ENCODE measurements at places on chromosomes 2 and 18.

GRCh38 chr2:202564226-202564625 lies 70.5 kb upstream of the FAM117B start:
- H3K4me3 ChIP-seq: no peak overlapping the region
- H3K27me3 ChIP-seq: no peaks in the 10 kb centered on the region
- no peak for DNase-seq
- no peak overlapping the region for H3K27ac ChIP-seq
- no peaks in the 10 kb centered on the region for H3K36me3 ChIP-seq

DNA sequence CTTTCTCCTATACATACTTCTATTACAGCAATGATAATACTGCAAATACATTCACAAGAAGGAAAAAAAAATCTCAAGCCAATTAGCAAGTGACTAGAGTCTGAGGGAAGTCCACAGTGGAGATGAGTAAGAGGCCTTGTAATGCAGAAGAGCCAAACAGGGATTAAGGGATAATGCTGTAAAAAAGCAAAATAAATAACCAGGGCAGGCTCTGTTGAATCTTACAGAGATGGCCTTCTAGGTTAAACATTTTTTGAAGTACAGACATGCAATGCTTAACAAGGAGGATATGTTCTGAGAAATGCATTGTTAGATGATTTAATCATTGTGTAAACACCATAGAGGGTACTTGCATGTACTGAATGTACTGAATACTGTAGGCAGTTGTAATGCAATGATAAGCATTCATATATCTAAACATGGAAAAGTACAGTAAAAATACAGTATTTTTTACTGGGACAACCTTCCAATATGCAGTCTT lies 122.1 kb upstream of the RMDN2 start:
- no peak overlapping the region for H3K27ac ChIP-seq
- no peak overlapping the region for H3K4me3 ChIP-seq
- no peaks in the 10 kb centered on the region for H3K27me3 ChIP-seq
- no peaks in the 10 kb centered on the region for H3K36me3 ChIP-seq

DNA sequence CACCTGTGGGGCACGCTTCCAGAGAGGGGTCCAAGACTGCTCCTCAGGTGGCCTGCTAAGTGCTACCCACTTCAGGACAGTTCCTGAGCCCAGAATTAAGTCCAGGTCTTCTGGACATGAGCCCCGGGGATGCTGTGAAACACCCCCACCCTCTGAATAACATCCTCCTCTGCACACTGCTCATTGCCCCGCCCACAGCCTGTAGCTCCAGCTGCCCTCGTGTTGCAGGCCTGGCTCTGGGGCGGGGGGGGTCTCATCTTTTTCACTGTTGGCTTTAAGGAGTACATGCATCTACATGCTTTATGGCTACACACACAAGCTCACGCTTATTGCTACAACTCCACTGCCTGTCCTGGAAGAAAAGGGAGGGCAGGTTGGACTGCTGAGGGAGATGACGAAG lies 92.8 kb downstream of the PTGR3 start:
- H3K27ac ChIP-seq: no peak overlapping the region
- DNase-seq: no peak
- H3K4me3 ChIP-seq: no peak overlapping the region
- no peaks in the 10 kb centered on the region for H3K4me1 ChIP-seq

DNA sequence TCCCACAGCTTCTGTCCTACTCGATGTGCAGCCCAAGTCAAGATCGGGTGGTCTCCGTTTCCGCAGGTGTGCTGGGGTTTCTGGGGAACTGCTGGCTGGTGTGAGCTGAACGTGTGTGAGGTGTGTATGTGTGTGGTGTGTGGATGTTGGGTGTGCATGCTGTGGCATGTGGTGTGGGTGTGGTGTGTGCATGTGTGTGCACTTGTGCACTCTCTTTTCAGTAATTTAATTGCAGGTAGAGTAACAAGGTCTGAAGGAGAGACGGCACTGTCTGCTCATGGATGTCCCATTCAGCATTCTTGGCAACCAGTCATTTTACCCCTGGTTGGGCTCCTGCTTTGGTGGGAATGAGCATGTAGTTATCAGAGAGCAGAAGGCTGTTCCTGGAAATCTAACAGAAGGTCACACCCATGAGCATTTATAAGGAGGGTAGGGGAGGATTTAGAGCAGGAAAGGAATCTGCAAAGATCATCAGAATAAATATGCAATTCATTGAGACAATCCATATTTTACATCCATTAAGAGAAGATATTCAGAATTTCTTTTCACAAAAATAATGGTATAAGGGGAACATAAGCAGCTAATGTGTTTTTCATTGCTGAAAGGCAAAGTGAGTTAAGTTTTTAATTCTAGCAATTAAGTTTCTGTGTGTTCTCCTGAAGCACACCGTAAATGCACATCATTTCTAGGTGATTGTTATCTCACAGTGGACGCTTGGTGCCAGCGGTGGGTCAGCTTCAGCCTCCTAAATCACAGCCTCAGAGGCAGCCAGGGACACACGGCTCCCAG lies 60.7 kb downstream of the ADI1 start:
- H3K36me3 ChIP-seq: peaks cover 44% of the 10 kb centered on the region
- no peak overlapping the region for H3K4me3 ChIP-seq
- DNase-seq: no peak
- H3K4me1 ChIP-seq: peaks cover 5% of the 10 kb centered on the region
- H3K27ac ChIP-seq: no peak overlapping the region

GRCh38 chr2:88190808-88191721 lies 20.9 kb downstream of the THNSL2 start:
- DNase-seq: no peak
- H3K4me1 ChIP-seq: peaks cover 24% of the 10 kb centered on the region
- H3K36me3 ChIP-seq: peaks cover 10% of the 10 kb centered on the region
- H3K27me3 ChIP-seq: peaks cover 40% of the 10 kb centered on the region
- no peak overlapping the region for H3K4me3 ChIP-seq

DNA sequence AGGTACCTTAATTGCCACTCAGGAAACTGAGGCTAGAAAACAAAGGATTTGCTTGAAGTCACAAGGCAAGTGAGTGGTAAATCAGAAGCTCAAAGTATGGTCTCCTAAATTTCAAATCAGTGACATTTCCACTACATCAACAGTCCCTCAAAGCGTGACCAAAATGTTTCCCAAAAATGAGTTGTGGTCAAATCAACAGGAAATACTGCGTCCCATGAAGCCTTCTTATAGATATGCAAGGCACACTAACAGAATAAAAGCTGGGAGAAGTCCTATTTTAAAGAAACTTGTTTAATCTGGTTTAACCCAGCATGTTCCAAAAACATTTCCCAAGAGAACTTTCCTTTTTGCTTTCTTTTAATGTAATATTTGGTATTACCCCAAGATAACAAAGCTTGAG lies 249.4 kb downstream of the EXOC6B start:
- H3K36me3 ChIP-seq: no peaks in the 10 kb centered on the region
- H3K27me3 ChIP-seq: no peaks in the 10 kb centered on the region
- DNase-seq: no peak
- H3K4me1 ChIP-seq: no peaks in the 10 kb centered on the region
- H3K4me3 ChIP-seq: no peak overlapping the region

DNA sequence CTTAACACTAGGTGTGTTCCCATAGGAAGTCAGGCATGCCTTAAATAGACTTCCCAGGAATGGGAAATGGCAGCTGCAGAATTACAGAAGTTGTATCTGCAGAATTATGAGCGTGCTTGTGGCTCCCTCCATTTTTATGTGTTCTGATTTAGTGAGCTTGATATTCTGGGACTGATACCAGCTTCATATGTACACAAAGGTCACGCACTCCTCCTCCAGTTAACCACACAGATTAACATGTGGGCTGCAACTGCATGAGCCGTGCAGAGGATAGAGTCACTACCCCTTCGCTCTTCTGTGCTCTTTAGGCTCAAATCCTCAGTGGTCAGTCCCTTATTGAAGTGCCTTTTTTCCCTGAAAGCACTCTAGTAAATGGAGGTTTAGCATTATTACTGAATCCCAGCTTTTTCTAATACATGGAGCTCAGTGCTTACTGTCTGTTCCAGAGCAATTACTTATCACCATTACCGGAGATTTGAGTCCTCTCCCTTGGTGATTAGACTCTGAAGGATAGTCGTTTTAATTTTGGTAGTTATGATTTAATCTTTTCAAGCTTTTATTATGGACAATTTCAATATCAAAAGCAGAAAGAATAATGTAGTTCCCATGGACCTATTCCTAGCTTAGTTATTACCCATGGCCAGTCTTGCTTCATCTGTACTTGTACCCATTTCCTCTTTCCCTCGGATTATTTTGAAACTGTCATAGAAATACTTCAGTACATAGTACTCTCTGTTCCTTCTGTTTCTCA lies 238.3 kb downstream of the PRKCE start:
- peak overlapping the region; percentile 77 for H3K27ac ChIP-seq
- peaks cover 96% of the 10 kb centered on the region for H3K4me1 ChIP-seq
- DNase-seq: peak; percentile 38
- peak overlapping the region; percentile 2 for H3K4me3 ChIP-seq
- H3K27me3 ChIP-seq: no peaks in the 10 kb centered on the region

DNA sequence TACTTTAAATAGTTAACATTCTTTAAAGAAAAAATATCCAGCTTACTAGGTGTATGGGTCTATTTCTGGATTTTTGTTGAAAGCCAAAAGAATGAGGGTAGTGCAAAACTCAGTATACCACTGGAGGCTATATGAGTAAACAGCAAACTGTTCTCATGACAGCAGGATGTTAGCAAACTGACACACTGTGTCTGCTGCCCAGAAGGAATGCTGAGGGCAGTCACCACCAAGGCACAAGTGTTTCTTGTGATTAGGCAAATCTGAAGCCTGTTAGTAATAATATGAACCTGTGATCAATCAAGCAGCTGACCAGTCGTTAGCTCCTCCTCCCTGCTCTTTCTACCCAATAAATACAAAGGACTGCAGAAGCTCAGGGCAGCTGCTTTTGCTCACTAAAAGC lies 50.5 kb upstream of the SULT1C3 start:
- no peaks in the 10 kb centered on the region for H3K4me1 ChIP-seq
- no peak for DNase-seq
- no peak overlapping the region for H3K27ac ChIP-seq
- H3K27me3 ChIP-seq: peaks cover 9% of the 10 kb centered on the region
- no peaks in the 10 kb centered on the region for H3K36me3 ChIP-seq

- H3K4me3 ChIP-seq: peak overlapping the region; percentile 78
- H3K36me3 ChIP-seq: no peaks in the 10 kb centered on the region
These were observed 839 bp upstream of the GPR148 start for GRCh38 chr2:130728007-130728454.

GRCh38 chr2:222646008-222646407 lies 9.9 kb downstream of the FARSB start:
- no peak overlapping the region for H3K4me3 ChIP-seq
- no peak overlapping the region for H3K27ac ChIP-seq
- H3K36me3 ChIP-seq: peaks cover 51% of the 10 kb centered on the region
- H3K4me1 ChIP-seq: peaks cover 18% of the 10 kb centered on the region

- peaks cover 35% of the 10 kb centered on the region for H3K27me3 ChIP-seq
- no peak for DNase-seq
- peak overlapping the region; percentile 82 for H3K4me3 ChIP-seq
- peaks cover 5% of the 10 kb centered on the region for H3K4me1 ChIP-seq
- H3K36me3 ChIP-seq: no peaks in the 10 kb centered on the region
These were observed 13.2 kb downstream of the DYSF start for GRCh38 chr2:71466301-71467179.

- peaks cover 31% of the 10 kb centered on the region for H3K4me1 ChIP-seq
- no peak overlapping the region for H3K27ac ChIP-seq
- DNase-seq: no peak
- H3K4me3 ChIP-seq: no peak overlapping the region
- peaks cover 37% of the 10 kb centered on the region for H3K36me3 ChIP-seq
- no peaks in the 10 kb centered on the region for H3K27me3 ChIP-seq
These were observed 3.8 kb downstream of the C18orf32 start for GRCh38 chr18:49483198-49483597.

- H3K4me3 ChIP-seq: no peak overlapping the region
- no peaks in the 10 kb centered on the region for H3K36me3 ChIP-seq
- peaks cover 3% of the 10 kb centered on the region for H3K4me1 ChIP-seq
These were observed 27.9 kb upstream of the PAIP2B start for GRCh38 chr2:71254776-71255175.

- peak; percentile 36 for DNase-seq
- H3K4me3 ChIP-seq: no peak overlapping the region
- H3K36me3 ChIP-seq: no peaks in the 10 kb centered on the region
- H3K4me1 ChIP-seq: peaks cover 50% of the 10 kb centered on the region
These were observed 23.6 kb downstream of the ALPK2 start for GRCh38 chr18:58605027-58606020.

- H3K27ac ChIP-seq: no peak overlapping the region
- no peaks in the 10 kb centered on the region for H3K4me1 ChIP-seq
- no peak for DNase-seq
- no peak overlapping the region for H3K4me3 ChIP-seq
These were observed 199.4 kb downstream of the CYRIA start for GRCh38 chr2:16466133-16466820.

GRCh38 chr2:102703748-102704147 lies 58.1 kb upstream of the TMEM182 start:
- H3K4me3 ChIP-seq: no peak overlapping the region
- H3K36me3 ChIP-seq: no peaks in the 10 kb centered on the region
- no peak overlapping the region for H3K27ac ChIP-seq
- H3K4me1 ChIP-seq: no peaks in the 10 kb centered on the region

DNA sequence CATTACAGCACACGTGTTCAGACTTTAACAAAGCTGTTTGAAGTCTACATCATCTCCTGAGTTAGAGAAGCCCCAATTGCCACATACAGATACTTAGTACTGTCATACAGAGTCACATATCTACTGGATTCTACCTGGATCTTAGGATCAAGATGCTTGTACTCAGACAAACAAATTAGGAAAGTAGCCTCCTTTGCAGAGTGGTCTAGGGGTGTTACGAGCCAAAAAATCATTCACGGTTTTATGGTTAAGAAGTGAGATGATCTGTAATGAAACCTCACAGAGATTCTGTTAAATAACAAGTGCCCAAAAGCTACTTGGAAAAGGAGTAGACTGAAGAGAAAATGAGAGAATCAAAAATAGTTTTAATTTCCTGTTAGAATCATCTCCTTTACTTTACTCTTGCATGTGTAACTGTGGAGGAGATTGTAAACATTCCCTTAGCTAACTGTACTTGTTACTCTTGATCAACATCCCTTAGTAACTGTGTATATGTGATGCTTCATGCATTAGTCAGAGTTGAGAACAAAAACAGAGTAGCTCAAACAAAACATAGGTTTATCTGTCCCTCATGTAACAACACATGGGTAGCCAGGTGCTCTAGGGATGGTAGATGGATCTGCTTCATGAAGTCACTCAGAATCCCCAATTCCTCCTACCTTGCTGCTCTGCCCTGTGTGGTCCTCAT lies 16.4 kb upstream of the IL1RL1 start:
- H3K4me1 ChIP-seq: peaks cover 6% of the 10 kb centered on the region
- no peaks in the 10 kb centered on the region for H3K36me3 ChIP-seq

DNA sequence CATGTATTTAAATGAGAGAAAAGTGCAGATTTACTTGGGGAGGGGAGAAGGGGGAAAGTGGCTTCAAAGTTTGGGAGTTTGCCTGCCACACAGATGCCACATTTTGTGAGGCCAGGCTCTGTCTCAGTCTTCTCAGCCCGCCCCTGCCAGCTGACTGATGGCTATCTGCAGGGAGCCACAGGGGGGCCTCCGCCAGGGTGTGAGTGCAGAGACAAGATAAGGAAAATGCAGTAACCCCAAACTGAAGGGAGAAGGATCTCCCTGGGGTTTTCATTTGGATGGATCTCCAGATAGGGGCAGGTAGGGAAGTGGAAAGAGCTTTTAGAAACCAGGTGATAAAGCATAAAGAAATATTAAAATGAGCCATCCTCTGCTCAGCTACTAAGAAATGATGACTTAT lies 128.8 kb downstream of the ZNF521 start:
- H3K4me1 ChIP-seq: peaks cover 6% of the 10 kb centered on the region
- no peak for DNase-seq
- H3K27ac ChIP-seq: peak overlapping the region; percentile 70
- H3K27me3 ChIP-seq: no peaks in the 10 kb centered on the region
- H3K4me3 ChIP-seq: no peak overlapping the region

- DNase-seq: no peak
- H3K4me1 ChIP-seq: no peaks in the 10 kb centered on the region
- H3K27ac ChIP-seq: no peak overlapping the region
- no peak overlapping the region for H3K4me3 ChIP-seq
These were observed 292.9 kb downstream of the XIRP2 start for GRCh38 chr2:167181134-167181533.
